Activated T-cell treated with anti-CD3 and anti-CD28 coated beads, Interleukin-2, amount 50 U/mL, for 4 hours (primary cell): ENCODE measurements at places on chromosomes 7 and 10.

DNA sequence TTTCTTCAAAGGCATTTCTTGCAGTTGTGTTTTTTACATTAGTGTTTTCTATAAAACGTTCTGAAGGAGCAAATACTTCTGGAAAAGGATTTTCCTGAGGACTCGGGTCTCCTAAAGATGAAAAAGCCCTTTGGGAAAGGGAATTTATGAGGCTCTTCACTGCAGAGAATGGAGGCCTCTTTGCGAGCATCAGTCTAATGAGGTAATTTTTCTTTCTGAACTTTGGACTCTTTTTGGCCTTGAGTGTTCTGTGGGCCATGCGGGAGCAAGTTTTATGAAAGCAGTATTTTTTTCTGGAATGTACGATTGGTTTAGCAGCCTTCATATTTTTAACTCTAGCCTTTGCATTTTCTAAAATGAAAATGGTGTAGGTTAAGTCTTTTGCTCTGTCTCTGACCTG is 6.4 kb upstream of the ACBD5 start:
- DNase-seq: no peak

DNA sequence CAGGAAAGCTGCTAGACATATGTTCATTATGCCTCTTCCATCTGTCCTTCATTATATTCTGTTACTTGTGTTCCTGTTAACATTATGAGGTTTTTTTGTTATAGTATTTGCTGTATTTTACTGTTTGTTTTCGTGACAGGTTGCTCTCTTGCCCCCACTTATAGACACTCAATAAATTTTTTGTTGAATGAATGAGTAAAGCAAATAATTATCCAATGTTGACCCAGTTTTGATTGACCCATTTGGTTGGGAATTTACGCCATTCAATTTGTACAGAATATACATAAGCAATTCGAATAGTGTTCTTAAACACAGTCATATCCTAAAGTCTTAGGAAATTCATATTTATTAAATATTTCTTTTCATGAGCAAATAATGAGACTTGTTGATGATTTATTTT is 11.8 kb downstream of the CCSER2 start:
- DNase-seq: no peak

DNA sequence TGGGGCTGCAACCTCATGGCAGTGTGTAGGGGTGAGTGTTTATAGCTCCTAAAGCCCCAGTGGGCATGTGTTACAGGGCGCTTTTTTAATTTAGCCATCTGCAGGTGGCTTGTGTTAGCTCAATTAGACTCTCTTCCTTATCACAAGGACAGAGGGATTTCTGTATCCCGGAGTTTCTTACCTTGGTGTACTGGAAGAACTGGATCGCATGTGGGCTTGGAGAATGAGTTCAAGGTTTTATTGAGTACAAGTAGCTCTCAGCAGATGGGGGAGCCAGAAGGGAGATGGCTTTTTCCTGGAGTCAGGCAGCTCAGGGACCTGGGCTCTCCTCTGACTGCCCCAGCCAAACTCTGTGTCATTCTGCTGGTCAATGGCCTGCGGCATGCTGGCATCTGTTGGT is 153.5 kb upstream of the C7orf33 start:
- DNase-seq: no peak

GRCh38 chr7:33716581-33717477 is 188.5 kb upstream of the BMPER start:
- no peak for DNase-seq

DNA sequence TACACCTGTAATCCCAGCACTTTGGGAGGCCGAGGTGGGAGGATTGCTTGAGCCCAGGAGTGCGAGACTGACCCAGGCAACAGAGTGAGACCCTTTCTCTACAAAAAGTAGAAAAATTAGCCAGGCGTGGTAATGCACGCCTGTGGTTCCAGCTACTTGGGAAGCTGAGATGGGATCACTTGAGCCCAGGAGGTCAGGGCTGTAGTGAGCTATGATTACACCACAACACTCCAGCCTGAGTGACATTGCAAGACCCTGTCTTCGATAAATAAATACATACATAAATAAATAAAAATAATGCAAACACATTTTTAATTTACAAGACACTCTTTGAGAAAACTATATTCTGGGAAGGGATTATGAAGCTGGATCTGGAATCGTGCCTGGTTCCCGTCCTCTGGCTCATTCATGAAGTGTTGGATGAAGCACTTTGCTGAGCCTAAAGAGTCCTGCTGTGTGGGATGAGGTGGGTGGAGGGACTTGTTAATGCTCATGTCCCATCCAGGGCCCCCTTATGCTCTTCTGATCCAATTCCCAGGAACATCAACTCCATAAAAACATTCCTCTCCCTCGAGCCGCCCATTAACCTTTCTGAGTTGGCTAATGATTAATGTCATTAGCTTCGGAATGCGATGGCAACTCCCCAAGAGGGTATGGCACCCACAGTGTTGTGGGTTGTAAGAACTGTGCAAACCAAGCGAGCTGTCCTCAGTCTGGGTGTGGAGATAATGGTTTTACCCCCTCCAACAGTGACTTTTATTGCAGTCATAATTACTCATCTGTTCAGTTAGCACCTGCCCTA is 236.3 kb downstream of the BAMBI start:
- DNase-seq: no peak

- no peak for DNase-seq
Measured at GRCh38 chr10:13189961-13190360, 28.6 kb downstream of the MCM10 start.

DNA sequence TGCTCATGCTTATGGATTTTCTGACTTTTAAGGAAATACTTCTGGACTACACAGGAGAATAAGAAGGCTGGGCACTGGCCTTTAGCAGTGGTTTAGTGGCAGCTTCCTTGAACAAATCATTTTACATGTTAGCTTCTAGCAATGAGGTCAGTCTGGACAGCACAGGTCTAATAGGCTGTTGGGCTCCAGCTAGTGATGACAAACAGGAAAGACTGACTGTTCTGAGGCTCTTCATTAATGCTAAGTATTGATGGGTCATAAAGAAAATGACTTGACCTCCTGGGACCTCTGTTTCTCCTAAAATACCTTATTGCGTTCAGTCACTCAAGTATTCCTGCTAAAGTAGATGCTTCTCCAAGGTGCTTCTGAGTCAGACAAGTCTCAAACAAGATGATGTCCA is 4.9 kb upstream of the RHOBTB1 start:
- no peak for DNase-seq

DNA sequence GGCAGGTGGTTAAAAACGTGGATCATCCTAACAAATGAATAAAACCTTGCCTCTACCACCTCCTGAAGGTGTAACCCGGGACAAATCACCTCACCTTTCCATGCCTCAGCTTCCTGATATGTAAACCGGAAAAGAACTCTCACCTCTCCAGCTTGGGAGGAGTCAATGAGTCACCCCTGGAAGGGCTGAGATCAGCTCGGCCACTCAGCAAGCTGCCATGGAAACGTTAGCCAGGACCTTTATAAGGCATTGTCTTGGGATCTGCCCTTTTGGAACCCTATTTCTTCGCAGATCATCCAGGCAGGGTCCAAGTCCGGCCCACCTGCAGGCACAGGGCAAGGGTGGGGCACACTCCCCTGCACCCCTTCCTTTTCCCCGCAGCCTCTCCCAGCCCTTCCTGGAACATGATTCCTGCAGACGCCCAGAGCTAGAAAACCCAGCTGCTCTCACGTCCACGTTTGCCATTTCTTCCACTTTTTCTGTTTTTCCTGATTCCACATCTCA is 81.6 kb upstream of the PFKP start:
- DNase-seq: no peak

DNA sequence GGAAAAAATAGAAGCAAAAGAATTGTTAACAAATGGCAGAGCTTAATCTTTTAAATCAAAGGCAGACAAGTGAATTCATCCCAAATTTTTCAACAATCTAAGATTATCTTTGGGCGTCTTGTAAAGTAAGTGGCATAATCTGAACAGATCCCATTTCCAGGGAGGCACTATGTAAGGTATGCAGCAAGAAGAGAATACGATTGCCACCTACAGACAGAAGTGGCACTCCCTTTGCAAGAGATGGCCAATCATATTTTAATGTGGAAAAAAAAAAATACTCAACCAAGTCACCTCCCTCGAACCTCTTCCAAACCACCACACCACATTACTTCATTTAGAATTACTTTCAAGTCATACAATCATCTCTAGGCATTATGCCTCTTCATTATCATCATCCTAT is 4.0 kb downstream of the GFRA1 start:
- DNase-seq: no peak

- no peak for DNase-seq
Measured at GRCh38 chr7:151925446-151926335, 30.6 kb upstream of the GALNTL5 start.

DNA sequence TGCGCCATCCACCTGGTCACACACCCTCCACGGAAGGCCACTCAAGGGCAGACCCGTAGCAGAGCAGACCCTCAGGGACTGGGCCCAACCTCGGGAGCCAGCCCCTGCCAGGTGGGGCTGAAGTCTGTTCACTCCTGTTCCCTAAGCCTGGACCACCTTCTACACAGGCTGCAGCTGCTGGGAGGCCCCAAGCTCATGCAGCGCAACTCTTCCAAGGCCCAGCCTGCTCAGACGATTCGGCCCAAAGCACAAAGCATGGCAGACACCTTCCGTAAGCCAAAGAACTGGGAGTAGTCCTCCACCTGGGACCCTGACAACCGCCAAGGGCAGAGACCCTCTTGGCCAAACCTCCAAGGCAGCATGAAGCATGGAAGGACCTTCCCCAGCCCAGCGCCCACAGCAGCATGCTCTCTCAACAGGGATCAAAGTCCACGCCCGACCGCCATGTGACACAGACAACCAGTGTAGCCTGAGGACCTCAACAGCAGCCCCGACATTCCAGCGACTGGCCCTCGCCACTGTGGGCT is 11.5 kb downstream of the SHH start:
- DNase-seq: no peak

- no peak for DNase-seq
Measured at GRCh38 chr7:128891110-128891941, 19.2 kb downstream of the KCP start.

- DNase-seq: no peak
Measured at GRCh38 chr7:17152721-17153120, 145.7 kb upstream of the AHR start.

DNA sequence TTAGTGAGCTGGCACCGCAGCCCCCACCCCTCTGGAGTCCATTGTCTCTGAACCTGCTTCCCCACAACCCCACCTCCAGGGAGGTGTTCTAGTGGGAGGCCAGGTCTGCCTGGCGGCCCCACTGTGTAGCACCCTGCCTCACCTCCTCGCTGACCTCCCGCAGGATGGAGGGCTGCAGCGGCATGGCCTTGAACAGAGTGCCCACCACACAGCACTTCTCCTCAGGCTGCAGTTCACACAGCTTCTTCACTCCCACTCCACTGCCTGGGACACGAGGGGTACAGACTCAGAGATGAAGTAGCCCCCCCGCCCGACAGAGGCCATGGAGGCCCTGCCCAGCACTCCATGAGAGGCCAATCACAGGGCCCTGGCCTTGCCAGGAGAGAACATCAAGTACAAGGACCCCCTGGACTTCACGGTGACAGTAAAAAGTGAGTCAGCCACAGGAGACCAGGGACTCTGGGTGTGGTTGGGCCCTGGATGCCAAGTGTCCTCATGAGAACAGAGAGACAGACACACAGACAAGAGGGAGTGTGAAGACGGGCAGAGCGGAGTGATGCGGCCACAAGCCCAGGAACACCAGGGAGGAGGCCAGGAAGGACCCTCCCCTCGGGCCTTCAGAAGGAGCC is 5.4 kb downstream of the POLD2 start:
- DNase-seq: no peak

GRCh38 chr7:4687956-4688355 is 5.9 kb downstream of the FOXK1 start:
- no peak for DNase-seq

DNA sequence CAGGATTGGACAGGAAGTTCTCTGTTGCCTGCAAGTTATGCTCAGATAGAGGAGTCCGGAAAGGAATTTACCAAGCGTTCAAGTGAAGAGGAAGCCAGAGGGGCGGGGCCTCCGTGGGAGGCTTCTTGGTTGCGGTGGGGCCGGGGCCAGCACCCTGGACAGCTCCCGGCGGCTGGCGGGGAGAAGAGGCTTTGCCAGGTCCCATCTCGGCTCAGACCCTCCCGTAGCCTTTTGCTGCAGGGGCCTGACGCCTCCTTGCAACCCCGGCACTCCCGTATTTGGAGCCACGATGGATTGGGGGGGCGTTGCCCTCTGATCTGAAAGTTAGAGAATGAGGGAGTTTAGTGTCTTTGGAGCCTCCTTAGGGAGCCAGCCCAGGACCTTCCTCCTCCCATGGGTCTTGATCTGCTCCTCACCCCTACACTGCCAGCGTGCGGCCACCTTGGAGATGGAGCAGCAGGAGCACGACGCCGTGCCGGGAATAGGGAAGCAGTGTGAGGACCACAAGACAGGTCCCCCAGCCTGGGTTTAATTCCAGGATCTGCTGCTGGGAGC is 3.1 kb upstream of the SLC18A3 start:
- peak; percentile 23 for DNase-seq

DNA sequence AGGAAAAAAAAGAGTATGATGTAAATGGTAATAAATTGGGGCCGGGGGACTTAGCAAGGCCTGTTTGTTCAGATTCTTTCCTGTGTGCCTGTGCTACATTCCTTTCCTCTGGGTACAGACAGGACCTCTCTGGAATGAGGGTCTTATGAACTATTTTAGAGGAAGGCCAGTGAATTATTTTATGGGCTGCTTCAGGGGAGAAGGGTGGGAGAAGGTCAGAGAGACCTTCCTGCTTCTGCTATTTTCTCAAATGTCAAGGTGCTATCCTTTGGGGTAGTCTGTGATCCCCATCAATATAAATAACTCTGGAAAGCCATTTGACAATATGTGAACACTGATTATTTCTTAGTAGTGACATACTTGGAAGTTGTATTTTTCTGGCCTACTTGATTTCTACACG is 426.5 kb downstream of the SH2D4B start:
- no peak for DNase-seq

GRCh38 chr10:33822774-33823173 is 488.3 kb upstream of the NRP1 start:
- no peak for DNase-seq
